Activated T-cell treated with anti-CD3 and anti-CD28 coated beads, Interleukin-2, amount 50 U/mL, for 48 hours (primary cell): ENCODE measurements at places on chromosomes 11 and 22.

GRCh38 chr11:72750086-72750485 is 2.1 kb downstream of the ARAP1 start:
- DNase-seq: no peak

DNA sequence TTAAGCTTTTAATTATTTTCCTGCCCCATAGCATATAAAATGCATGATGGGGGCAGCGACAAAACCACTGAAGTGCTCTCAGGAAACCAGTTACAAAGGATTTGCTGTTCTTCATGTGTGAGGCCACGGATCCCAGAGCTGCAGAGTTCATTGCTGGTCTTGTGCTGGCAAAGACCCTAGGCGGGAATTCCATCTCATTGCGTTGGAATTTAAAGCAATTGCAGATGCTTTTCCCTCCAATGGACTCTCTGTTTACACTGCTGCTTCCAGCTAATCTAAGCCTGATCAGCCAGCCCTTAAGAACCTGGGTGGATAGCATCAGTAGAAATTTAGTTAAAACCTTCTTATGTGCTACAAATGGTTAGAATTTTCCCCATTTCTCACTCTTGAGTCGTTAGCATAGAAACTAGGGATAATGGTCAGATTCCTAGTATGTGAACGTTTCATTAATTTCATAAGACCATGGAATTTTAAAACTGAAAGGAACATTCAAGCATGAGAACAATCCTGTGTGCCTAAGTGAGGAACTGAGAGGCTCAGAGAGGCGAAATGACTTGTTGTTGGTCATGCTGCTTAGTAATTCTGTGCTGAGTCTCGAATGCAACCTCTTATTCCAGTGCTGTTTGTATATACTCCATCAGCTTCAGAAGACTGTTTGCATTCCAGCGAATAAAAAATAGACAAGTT is 36.1 kb upstream of the ADSL start:
- no peak for DNase-seq

DNA sequence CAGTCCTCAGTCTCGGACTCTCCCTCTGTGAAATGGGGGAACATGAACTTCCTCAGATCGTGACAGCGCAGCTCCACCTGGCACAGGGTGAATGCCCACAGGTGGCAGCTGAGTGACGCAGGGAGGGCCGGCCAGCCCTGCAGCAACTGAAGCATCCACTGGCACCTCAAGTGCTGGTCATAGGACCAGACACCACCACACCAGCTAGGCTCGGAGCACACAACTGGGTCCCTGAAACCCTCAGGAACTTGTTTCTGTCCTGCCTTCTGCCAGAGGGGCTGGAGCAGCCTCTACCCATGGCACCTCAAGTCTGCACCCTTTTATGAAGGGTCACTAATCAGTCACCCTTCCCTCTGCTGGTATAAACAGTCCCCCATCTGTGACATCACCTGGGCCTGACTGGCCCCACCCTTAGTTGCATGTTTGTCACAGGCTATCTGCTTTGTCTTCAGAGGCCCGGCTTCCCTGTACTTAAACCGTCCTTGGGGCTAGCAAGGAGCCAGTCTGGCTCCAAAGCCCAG is 7.4 kb upstream of the CDC42BPG start:
- peak; percentile 49 for DNase-seq

- peak; percentile 56 for DNase-seq
Observed at GRCh38 chr11:121494355-121495099, 41.8 kb upstream of the SORL1-AS1 start.

GRCh38 chr11:116610190-116610589 is 162.6 kb downstream of the BUD13 start:
- DNase-seq: no peak

GRCh38 chr11:46229230-46229629 is 48.2 kb upstream of the CREB3L1 start:
- DNase-seq: no peak

DNA sequence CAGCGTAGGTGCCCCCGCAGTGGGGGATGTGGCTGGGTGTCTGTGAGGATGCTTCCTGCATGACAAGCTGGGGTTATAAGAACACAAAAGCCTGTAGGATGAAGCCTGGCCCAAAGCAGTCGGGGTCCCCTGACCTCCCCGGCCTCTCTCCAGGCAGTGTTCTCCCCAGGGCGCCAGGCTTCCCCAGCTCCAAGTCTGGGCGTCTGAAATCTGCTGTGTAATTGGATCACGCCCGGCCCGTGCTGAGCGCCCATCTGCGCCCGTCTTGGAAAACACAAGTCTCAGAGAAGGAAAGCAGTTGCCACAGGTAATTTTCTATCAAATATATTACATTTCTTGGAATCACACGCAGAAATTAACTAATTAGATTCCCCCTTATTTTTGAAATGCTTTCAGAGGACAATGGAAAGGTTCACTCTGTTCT is 233.3 kb downstream of the CTTN start:
- no peak for DNase-seq

DNA sequence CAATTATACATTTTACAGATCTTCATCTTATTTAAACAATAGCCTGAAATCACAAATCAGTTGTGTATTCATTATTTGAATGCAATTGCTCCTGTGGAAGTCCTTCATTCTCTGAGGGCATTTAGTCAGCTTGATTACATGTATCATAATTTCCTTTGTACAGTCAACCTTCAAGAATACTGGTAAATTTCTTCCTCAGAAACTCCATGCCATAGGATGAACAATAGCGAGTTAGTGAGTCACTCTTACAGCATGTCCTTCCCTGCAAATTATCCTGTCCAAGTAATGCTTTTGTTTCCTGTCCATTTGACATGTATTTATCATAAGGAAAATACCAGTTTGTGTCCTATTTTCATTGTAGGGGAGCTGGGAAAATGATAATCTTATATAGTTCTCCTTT is 3.8 kb downstream of the OR10S1 start:
- no peak for DNase-seq

GRCh38 chr11:76753449-76753848 is 29.7 kb upstream of the TSKU start:
- no peak for DNase-seq

- peak; percentile 55 for DNase-seq
Observed at GRCh38 chr11:110430267-110431050, 711 bp downstream of the FDX1 start.

DNA sequence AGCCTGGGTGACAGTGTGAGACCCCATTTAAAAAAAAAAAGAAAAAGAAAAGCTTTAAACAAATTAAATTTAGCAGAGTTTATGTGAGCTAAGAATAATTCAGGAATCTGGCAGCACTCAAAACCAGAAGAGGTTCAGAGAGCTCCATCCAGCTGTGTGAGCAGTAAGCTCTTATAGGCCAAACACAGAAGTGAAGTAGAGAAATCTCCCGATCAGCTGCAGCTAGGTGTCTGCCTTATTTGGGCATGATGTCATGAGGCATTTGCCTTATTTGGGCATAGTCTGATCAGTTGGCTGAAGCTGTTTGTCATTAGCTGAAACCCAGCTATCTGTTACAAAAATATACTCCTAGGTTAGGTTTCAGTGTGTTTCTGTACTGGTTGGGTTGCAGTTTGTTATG is 8.2 kb downstream of the MS4A15 start:
- no peak for DNase-seq

- no peak for DNase-seq
Observed at GRCh38 chr22:36965696-36966095, 52.3 kb downstream of the CSF2RB start.

- no peak for DNase-seq
Observed at GRCh38 chr22:17804331-17805080, 30.2 kb upstream of the BID start.
